Left lung (tissue), 14 donors: ENCODE measurements at places on chromosomes 5 and 9. TPM values are rescaled to one million over a fixed set of nuclear protein-coding genes. Genes with fewer than 3 reads are reported as not detected.
A peak's percentile ranks its signal among the peaks of the same experiment; 100 is the strongest.

GRCh38 chr5:132310141-132310834, 16.1 kb downstream of the SLC22A4 start:
- H3K27ac ChIP-seq, result no peak overlapping the region
- no peak for DNase-seq
- no peak overlapping the region for H3K4me3 ChIP-seq
- H3K27me3 ChIP-seq, result no peaks in the 10 kb centered on the region

DNA sequence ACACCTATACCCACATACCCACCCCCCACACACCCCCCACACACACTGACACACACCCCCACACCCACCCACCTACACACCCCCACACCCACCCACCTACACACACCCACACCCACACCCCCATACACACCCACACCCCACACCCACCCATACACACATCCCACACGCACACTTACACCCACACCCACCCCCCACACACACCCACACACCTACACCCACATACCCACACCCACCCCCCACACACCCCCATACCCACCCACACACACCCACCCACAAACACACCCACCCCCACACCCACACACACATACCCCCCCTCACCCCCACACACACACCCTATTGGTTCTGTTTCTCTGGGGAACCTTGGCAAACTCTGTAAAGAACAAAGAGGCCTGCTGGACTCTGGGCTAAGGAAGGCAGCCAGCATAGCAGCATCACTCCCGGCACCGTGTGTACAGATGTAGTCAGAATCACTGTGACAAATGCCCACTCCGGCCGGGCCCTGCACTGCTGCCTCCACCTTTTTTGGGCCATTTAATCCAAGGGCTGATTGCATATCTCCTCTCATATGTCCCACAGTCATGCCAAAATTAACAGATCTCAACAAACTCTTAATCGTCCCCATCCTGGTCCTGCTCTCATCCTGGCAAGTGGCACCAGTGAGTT, 42.3 kb downstream of the COL23A1 start:
- H3K4me1 ChIP-seq, result peaks cover 9% of the 10 kb centered on the region
- no peak for DNase-seq
- H3K4me3 ChIP-seq, result no peak overlapping the region
- no peak overlapping the region for H3K27ac ChIP-seq
- H3K36me3 ChIP-seq, result no peaks in the 10 kb centered on the region

IL9 gene
- total RNA-seq, result not detected

FRMPD1 gene
- not detected for total RNA-seq

DNA sequence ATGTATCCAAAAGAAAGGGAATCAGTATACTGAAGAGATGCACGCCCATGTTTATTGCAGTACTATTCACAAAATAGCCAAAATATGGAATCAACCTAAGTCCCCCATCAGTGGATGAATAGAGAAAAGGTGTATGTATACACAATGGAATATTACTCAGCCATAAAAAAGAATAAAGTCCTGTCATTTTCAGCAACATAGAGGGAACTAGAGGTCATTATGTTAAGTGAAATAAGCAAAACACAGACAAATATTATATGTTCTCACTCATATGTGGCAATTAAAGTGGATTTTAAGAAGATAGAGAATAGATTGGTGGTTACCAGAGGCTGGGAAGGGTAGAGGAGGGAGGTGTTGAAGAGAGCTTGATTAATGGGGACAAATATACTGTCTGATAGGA, 88.6 kb downstream of the NIPBL start:
- no peak for DNase-seq
- no peak overlapping the region for H3K27ac ChIP-seq
- no peaks in the 10 kb centered on the region for H3K36me3 ChIP-seq
- no peaks in the 10 kb centered on the region for H3K27me3 ChIP-seq
- H3K4me1 ChIP-seq, result no peaks in the 10 kb centered on the region
- no peak overlapping the region for H3K4me3 ChIP-seq

GRCh38 chr9:134056483-134057306, 11.1 kb downstream of the BRD3 start:
- H3K4me1 ChIP-seq, result peaks cover 24% of the 10 kb centered on the region
- no peaks in the 10 kb centered on the region for H3K27me3 ChIP-seq
- DNase-seq, result no peak
- H3K27ac ChIP-seq, result no peak overlapping the region
- H3K36me3 ChIP-seq, result peaks cover 18% of the 10 kb centered on the region

- no peak for DNase-seq
- peak overlapping the region; percentile 20 for H3K4me3 ChIP-seq
- H3K27ac ChIP-seq, result no peak overlapping the region
- H3K27me3 ChIP-seq, result peaks cover 8% of the 10 kb centered on the region
Measured at GRCh38 chr5:927172-928015, 34.7 kb downstream of the TRIP13 start.

DNA sequence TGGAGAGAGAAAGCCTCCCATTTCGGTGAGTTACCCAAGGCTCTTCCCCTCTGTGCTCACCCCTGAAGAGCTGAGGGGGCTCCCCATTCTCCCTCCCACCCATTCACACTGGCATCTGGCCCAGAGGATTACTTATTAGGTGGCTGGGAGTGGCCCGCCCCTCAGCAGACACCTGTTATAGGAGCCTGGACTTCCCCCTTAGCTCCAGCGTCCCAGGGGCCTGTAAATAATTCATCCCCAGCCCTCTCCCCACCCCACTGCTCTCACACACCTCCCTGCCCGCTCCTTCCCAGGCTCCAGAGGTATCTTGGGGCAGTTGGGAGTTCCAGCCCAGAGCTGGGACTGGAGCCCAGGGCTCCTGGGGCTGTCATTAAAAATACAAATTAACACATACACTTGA, 11.6 kb upstream of the SLC6A7 start:
- no peak overlapping the region for H3K27ac ChIP-seq
- H3K4me1 ChIP-seq, result no peaks in the 10 kb centered on the region
- DNase-seq, result no peak
- no peak overlapping the region for H3K4me3 ChIP-seq
- no peaks in the 10 kb centered on the region for H3K27me3 ChIP-seq

DNA sequence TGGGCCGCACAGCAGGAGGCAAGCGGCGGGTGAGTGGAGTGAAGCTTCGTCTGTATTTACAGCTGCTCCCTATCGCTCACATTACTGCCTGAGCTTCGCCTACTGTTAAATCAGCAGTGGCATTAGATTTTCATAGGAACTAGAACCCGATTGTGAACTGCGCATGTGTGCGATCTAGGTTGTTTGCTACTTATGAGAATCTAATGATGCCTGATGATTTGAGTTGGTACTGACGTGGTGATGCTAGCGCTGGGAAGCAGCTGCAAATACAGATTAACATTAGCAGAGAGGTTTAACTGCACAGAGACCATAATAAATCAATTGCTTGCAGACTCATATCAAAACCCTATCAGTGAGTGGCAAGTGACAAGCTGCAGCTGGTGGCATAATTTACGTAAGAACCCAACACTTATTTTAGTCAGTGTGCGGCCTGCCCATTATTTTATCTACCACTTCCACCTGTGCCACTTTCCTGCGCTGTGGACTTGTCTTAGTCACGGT, 133.4 kb upstream of the CDH9 start:
- no peaks in the 10 kb centered on the region for H3K27me3 ChIP-seq
- no peak overlapping the region for H3K4me3 ChIP-seq
- no peaks in the 10 kb centered on the region for H3K36me3 ChIP-seq
- H3K27ac ChIP-seq, result no peak overlapping the region
- no peaks in the 10 kb centered on the region for H3K4me1 ChIP-seq

PCDHB14 gene
- total RNA-seq, result 3.0 TPM

FOXD4L4 gene
- total RNA-seq, result 0.50 TPM

DNA sequence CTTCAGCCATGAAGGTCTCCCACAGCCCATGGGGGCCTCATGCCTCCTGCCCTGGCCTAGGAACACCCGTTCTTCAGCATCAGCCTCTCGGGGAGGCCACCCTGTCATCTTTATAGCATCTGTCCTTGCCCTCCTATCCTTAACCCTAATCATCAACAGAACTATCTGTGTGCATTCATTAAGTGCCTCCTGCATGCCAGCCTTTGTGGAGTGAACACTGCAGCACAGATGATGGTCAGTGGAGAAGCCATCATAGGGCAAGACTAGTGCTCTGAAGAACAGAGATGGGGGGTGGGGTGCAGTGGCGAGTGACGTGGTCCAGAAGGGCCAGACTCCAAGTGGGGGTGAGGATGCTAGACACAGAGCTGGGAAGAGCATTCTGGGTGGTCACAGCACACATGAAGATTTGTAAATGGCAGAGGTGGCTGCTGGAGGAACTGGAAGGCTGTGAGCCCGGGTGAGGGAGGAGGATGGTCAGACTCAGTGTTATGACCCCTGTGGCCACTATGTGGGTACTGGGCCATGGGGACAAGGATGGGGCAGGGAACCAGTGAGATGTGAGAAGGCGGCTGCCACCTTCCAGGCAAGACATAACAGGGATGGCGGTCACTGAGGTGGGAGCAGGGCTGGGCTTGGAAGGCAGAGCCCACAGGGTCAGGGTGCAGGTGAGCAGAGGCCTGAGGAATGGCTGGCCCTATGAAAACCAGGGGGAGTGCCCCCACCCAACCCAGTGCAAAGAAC, 3.6 kb upstream of the CARD19 start:
- H3K4me1 ChIP-seq, result peaks cover 45% of the 10 kb centered on the region
- no peak overlapping the region for H3K27ac ChIP-seq
- no peak overlapping the region for H3K4me3 ChIP-seq
- peak; percentile 32 for DNase-seq

DNA sequence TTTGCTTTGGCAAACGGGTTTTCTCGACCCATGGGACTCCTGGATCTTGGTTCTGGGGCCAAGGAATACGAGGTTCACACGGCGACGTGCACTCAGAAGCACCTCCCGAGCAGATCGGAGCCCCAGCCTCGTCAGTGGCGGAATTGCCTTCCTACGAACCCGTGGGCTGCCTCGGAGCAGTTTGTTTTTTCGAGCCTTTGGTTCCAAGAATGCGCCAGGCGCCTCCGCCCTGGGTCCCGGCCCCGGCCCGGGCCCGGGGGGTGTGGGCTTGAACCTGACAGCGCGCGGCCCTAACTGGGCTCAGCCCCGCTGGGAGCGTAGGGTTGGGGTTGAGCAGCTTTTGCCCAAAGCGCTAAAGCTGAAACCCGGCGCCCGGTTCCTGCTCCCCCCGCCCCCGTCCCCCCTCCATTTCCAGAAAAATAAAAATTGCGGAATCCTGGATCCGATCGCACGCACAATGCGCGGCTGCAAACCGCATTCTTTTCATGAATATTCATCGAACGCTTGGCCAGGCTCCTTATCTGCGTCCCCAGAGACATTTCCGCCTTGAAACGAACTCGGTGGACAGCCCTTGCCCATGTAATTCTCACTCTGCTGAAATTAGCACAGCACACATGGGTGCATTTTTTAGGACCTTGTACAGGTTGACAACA, 1.0 kb downstream of the BASP1 start:
- DNase-seq, result no peak
- H3K27me3 ChIP-seq, result no peaks in the 10 kb centered on the region
- H3K27ac ChIP-seq, result peak overlapping the region; percentile 86
- peak overlapping the region; percentile 57 for H3K4me3 ChIP-seq
- H3K36me3 ChIP-seq, result no peaks in the 10 kb centered on the region

GRCh38 chr9:70411121-70411929, 3.1 kb downstream of the KLF9 start:
- peak overlapping the region; percentile 64 for H3K4me3 ChIP-seq
- H3K27me3 ChIP-seq, result no peaks in the 10 kb centered on the region
- H3K4me1 ChIP-seq, result peaks cover 46% of the 10 kb centered on the region
- H3K27ac ChIP-seq, result peak overlapping the region; percentile 100
- DNase-seq, result peak; percentile 50

PCDHA6 gene
- 0.76 TPM for total RNA-seq

- no peaks in the 10 kb centered on the region for H3K27me3 ChIP-seq
- peak overlapping the region; percentile 20 for H3K27ac ChIP-seq
- H3K36me3 ChIP-seq, result no peaks in the 10 kb centered on the region
Measured at GRCh38 chr5:43432486-43433375, 20.5 kb upstream of the CCL28 start.

GEMIN5 gene
- 10.2 TPM for total RNA-seq

- H3K27me3 ChIP-seq, result no peaks in the 10 kb centered on the region
- H3K27ac ChIP-seq, result no peak overlapping the region
- DNase-seq, result no peak
- peaks cover 11% of the 10 kb centered on the region for H3K4me1 ChIP-seq
- no peak overlapping the region for H3K4me3 ChIP-seq
Measured at GRCh38 chr5:79702606-79703380, 13.2 kb downstream of the CMYA5 start.

XRCC4 gene
- total RNA-seq, result 7.5 TPM

- no peaks in the 10 kb centered on the region for H3K4me1 ChIP-seq
- DNase-seq, result no peak
- no peak overlapping the region for H3K27ac ChIP-seq
- no peak overlapping the region for H3K4me3 ChIP-seq
Measured at GRCh38 chr5:158591301-158591863, 508.3 kb downstream of the EBF1 start.

GRCh38 chr9:131788851-131789250, 49.0 kb upstream of the RAPGEF1 start:
- H3K4me1 ChIP-seq, result no peaks in the 10 kb centered on the region
- DNase-seq, result no peak
- no peaks in the 10 kb centered on the region for H3K36me3 ChIP-seq
- no peak overlapping the region for H3K27ac ChIP-seq
- no peak overlapping the region for H3K4me3 ChIP-seq

DNA sequence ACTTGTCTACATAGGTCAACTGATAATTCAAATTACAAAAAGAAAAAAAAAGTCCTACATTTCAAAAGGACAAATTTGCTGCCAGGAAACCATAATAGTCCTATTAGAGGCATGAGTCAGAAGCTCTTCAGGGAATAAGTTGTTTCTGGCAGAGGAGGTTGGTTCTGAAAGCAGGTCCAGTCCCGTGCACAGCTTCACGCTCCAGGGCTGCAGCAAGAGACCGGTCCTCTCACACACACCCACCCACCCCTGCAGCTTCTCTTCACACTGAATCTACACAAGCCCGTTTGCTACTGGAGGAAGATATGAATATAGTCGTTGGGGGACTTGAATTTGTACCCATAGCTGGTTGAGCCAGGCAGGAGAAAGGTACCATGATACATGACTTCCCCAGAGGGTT, 36.9 kb upstream of the SLC1A3 start:
- H3K27me3 ChIP-seq, result no peaks in the 10 kb centered on the region
- no peak overlapping the region for H3K4me3 ChIP-seq
- H3K4me1 ChIP-seq, result no peaks in the 10 kb centered on the region
